PC-9 (cell line): ENCODE measurements at places on chromosomes 11 and 22.

DNA sequence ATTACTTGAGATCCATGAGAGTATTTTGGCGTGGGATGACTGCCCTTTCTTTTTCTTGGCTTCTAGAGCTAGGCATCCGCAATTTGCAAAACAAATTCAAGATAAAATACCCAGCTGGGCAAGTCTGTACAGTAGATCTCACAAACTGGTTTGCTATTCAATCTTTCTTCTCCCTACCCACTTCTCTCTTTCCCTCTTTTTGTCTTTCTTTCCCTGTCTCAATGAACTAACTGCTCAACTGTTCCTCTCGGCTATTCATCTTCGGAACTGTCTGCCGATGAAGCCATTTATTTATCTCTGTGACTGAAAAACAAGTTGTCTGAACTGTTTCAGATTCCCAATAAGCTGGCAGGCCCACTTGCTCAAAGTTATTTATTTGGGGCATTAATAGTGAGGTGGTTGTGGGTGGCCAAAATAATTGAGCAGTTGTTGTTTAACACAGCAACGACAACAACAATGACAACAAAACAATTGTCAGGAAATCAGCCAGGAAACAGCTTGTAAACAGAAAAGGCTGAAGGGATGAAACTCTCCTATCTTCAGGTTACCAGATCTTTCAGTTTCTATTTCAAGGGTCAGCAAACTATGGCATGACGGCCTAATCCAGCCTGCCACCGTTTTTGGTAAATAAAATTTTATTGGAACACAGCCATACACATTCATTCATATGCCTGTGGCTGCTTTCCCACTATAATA lies 76.0 kb upstream of the MTMR2 start:
- no peak for DNase-seq
- H3K36me3 ChIP-seq = no peaks in the 10 kb centered on the region
- H3K4me3 ChIP-seq = no peak overlapping the region
- no peaks in the 10 kb centered on the region for H3K4me1 ChIP-seq

- H3K4me3 ChIP-seq = no peak overlapping the region
- no peaks in the 10 kb centered on the region for H3K27me3 ChIP-seq
- no peak overlapping the region for H3K27ac ChIP-seq
- DNase-seq = peak; percentile 33
Measured at GRCh38 chr11:3109921-3110706, 52.9 kb upstream of the CARS1 start.

DNA sequence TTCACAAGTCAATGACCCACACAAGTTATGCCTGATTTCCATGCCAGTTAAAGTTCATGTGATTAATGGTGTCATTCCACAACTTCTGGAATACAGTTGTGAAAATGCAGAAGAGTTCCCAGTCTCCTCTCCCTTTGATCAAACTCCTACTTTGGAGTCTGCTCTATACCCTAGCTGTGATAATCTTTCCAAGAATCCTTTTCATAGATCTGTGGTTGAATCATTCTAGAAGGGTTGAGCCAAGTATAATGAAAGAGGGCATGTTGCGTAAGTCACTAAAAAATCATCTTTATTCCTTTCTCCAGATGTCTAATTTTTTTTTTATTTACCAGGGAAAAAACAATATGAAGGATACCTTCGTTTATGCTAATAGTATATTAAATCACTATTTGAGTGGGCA lies 89.7 kb upstream of the CARD18 start:
- H3K4me1 ChIP-seq = peaks cover 13% of the 10 kb centered on the region
- H3K27ac ChIP-seq = no peak overlapping the region
- no peak overlapping the region for H3K4me3 ChIP-seq
- H3K27me3 ChIP-seq = no peaks in the 10 kb centered on the region
- DNase-seq = no peak

GRCh38 chr22:35921777-35922176 lies 106.8 kb downstream of the RBFOX2 start:
- no peaks in the 10 kb centered on the region for H3K27me3 ChIP-seq
- no peaks in the 10 kb centered on the region for H3K36me3 ChIP-seq
- peak overlapping the region; percentile 71 for H3K27ac ChIP-seq
- H3K4me3 ChIP-seq = no peak overlapping the region

GRCh38 chr11:130023204-130023603 lies 20.6 kb upstream of the PRDM10 start:
- peak; percentile 71 for DNase-seq
- no peaks in the 10 kb centered on the region for H3K27me3 ChIP-seq
- peaks cover 33% of the 10 kb centered on the region for H3K4me1 ChIP-seq
- H3K36me3 ChIP-seq = no peaks in the 10 kb centered on the region
- peak overlapping the region; percentile 25; the same call in 1 of the 2 replicates for H3K4me3 ChIP-seq

DNA sequence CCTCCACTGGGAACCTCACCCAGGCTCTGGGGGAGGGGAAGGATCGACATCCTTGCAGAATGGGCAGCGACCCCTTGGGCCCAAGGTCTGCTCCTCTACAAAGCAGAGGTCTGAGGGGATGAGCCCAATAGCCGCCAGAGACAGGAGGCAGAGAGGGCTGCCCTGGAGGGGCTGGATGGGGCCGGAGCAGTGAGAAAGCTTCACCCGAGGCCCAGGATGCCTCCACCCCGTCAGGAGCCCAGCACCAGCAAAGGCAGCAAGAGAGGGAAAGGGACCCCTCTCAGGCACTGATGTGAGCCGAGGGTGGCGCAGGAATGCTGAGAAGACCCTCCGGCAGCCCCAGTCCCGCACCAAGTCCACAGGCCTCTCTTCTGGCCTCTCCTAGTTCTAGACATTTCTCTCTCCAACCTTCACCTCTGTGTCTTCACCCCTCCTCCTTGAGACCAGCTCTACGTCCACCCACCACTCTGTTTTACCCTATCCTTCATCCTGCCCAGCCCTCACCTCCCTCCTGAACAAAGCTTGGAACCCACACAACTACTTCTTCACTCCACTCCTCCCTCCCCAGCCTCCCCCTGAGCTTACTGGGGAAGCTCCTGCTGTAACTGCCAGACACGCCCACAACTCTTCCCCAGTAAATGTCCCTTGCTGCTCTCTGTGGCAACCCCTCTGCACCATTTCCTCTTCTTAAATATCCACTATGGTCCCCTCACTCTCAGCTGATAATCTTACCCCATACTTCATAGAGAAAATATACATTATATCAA lies 131.9 kb downstream of the MPPED1 start:
- no peak overlapping the region for H3K27ac ChIP-seq
- no peaks in the 10 kb centered on the region for H3K36me3 ChIP-seq
- H3K4me3 ChIP-seq = no peak overlapping the region
- H3K4me1 ChIP-seq = no peaks in the 10 kb centered on the region
- H3K27me3 ChIP-seq = peaks cover 98% of the 10 kb centered on the region

GRCh38 chr22:38751422-38752346 lies 4.1 kb downstream of the SUN2 start:
- peak; percentile 62 for DNase-seq
- H3K4me3 ChIP-seq = no peak overlapping the region
- H3K4me1 ChIP-seq = peaks cover 37% of the 10 kb centered on the region
- H3K27ac ChIP-seq = no peak overlapping the region
- H3K27me3 ChIP-seq = no peaks in the 10 kb centered on the region

- H3K4me1 ChIP-seq = peaks cover 16% of the 10 kb centered on the region
- H3K4me3 ChIP-seq = peak overlapping the region; percentile 75
- no peak for DNase-seq
- peaks cover 7% of the 10 kb centered on the region; the same call in 1 of the 2 replicates for H3K36me3 ChIP-seq
- H3K27ac ChIP-seq = peak overlapping the region; percentile 82
Measured at GRCh38 chr11:83284501-83285150, 1.5 kb downstream of the CCDC90B start.

- no peaks in the 10 kb centered on the region for H3K4me1 ChIP-seq
- no peak overlapping the region for H3K4me3 ChIP-seq
- H3K36me3 ChIP-seq = no peaks in the 10 kb centered on the region
- DNase-seq = peak; percentile 63
Measured at GRCh38 chr11:93921695-93922468, 71.5 kb upstream of the VSTM5 start.

DNA sequence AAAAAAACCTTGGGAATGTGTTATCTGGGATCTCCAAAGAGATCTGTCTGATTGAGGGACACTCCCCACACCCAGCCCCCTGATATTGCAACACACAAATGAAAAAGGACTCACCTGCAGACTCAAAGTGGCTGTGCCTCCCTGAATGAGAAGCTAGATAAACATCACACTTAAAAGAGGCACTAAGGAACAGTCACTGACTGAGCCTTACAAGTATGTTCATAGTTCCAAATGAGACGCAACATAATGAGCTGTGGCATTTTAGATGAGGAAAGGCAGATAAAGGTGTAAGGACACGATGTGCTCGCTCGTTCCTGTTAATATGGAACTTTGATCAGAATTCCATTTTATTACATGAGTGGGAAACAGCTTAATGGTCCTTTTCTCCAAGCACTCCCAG lies 21.0 kb upstream of the CFAP300 start:
- H3K27ac ChIP-seq = no peak overlapping the region
- H3K4me1 ChIP-seq = 0 out of 2 replicates have a peak, but pooled peaks cover 15% of the 10 kb centered on the region
- H3K36me3 ChIP-seq = no peaks in the 10 kb centered on the region
- peak; percentile 55 for DNase-seq

DNA sequence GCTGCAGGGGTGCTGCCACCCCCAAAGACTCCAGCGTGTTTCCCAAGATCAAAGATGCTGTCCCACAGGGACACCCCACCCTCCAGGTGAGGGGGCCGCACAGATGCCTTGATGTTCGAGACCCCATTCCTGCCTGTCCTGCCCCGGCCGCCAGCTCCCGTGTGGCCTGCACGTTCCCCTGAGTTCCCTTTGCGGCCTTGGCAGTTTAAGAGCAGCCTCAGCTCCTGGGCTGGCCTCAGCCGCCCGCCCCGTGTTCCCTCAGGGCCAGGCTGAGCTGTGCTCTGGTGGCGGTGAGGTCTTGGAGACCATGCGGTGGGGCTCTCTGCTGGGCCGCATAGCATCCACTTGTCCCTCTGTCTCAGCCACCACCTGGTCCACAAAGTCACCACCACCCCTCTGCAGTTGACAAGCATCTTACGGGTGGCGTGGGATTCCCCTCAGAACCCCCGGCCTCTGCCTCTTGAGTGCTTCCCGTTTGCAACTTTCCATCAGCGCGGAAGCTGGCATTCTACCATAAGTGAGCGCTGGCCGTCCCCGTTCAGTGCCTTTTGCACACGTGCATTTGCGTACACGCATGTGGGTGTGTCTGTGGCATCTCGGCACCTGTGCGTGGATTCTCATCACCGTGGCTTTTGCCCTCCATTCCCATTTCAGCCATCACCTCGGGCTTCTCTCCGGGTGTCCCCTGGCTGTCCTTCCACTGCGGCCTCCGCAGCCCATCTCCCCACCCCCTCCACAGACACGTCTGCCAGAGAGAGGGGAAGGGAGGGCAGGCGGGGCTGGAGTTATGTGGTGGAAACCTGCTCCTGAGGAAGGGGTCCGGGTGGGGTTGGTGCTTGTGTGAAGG lies 35.9 kb downstream of the CTTN start:
- DNase-seq = no peak
- H3K36me3 ChIP-seq = peaks cover 28% of the 10 kb centered on the region
- no peak overlapping the region for H3K27ac ChIP-seq
- no peaks in the 10 kb centered on the region for H3K27me3 ChIP-seq
- H3K4me3 ChIP-seq = no peak overlapping the region
- no peaks in the 10 kb centered on the region for H3K4me1 ChIP-seq

DNA sequence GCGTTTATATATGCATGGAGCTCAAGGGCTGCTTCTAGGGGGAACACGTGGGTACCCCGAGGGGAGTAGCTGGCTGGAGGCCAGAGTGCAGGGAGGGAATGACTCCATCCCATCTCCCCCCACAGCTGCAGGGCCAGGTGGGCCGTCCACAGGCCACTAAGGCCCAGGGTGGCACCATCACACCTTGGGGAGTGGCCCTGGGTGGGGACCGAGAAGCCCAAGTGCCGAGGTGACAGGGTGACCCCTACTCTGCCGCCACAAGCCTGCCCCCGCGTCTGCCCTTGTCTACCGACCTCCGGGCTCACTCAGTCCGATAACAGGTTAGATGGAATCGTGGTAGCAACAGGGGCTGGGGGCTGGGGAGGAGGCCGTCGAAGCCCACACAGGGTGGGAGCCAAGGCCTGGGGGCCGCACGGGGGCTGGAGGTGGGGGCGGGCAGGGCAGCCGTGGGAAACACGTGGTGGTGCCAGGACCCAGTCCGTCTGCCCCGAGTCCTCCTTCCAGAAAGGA lies 125.7 kb downstream of the KCNQ1OT1 start:
- H3K36me3 ChIP-seq = no peaks in the 10 kb centered on the region
- H3K27ac ChIP-seq = no peak overlapping the region
- no peak overlapping the region for H3K4me3 ChIP-seq
- DNase-seq = no peak

DNA sequence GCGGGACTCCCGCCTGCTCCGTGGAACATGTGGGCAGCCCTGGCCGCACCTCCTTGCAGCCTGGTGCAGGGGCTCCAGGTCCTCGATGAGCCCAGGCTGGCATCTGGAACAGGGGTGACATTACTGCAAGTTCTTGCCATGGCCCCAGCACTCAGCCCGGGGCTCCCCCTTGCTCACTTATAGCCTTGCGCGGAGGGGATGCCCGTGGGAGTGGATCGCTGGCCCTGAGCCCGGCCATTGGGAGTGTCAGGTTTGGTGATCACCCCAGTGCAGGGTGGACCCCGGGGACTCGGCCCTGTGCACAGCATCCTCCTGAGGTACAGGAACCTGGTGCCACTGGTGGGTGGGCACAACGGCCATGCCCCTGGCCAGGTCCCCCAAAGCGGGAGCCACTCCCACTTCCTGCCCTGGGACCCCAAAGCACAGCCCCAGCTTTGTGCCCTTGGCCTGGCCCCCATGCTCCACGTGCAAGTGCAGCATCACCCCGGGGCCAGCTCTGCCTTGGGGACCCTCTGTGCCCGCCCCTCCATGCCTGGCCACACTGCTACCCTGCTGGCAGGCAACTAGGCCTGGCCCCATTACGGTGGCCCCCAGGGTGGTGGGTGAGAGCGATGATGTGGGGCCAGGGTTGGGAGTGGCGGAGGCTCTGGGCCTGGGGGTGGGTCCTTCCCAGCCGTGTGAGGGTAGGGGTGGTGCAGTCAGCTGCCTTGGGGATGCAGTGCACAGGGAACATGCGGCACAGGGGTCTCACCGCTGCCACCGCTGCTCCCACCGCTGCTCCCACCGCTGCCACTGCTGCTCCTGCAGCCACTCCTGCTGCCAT lies 439.8 kb downstream of the TBC1D22A start:
- H3K4me3 ChIP-seq = no peak overlapping the region
- no peaks in the 10 kb centered on the region for H3K36me3 ChIP-seq
- H3K27ac ChIP-seq = no peak overlapping the region
- H3K27me3 ChIP-seq = peaks cover 93% of the 10 kb centered on the region

DNA sequence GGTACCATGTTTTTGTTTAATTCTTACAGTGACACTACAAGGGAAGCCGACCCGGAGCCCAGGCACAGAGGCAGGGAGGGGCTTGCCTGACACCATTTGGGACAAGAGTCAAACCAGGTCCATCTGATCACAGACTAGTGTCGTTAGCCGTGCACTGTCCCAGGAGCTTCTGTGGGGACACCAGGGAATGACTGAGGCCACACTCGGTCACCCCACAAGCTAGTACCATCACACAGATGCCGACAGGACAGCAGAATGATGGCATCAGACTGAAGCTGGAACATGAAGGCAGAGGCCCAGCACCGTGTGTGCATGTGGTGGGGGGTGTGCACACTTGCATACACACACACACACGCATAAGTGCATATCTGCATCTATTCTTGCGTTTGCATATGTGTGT lies 61.5 kb upstream of the NECTIN1 start:
- H3K27me3 ChIP-seq = peaks cover 92% of the 10 kb centered on the region
- no peaks in the 10 kb centered on the region for H3K4me1 ChIP-seq
- DNase-seq = no peak
- H3K27ac ChIP-seq = no peak overlapping the region
- H3K36me3 ChIP-seq = no peaks in the 10 kb centered on the region
- H3K4me3 ChIP-seq = no peak overlapping the region
